ENCODE measurements at places on chromosomes 2 and 18. TPM values are rescaled to one million over a fixed set of nuclear protein-coding genes. Genes with fewer than 3 reads are reported as not detected.

The TRIB2 gene
- 4.9 TPM for total RNA-seq

The BCL2 gene
- total RNA-seq, result 25.7 TPM

DNA sequence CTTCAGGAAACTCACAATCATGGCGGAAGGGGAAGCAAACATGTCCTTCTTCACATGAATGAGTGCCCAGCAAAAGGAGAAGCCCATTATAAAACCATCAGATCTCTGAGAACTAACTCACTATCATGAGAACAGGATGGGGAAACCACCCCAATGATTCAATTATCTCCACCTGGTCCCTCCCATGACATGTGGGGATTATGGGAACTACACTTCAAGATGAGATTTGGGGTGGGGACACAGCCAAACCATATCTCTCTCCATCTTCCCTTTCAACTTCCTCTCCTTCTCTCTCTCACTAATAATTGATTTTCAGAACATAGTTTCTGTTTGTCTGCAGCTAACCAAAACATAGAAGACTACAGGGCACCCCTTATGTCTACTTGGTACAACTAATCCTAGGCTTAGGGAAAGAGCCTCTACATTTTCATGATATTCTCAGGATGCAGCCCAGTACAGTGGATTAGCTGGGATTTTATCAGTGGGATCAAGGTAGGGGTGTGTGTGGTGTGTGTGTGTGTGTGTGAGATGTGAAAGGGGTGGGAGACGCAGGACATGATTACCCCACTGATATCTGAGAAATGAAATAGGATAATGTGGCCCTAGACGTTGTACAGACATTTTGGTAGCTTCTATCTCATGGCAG lies 2.8 kb upstream of the ATF2 start:
- no peak for DNase-seq

DNA sequence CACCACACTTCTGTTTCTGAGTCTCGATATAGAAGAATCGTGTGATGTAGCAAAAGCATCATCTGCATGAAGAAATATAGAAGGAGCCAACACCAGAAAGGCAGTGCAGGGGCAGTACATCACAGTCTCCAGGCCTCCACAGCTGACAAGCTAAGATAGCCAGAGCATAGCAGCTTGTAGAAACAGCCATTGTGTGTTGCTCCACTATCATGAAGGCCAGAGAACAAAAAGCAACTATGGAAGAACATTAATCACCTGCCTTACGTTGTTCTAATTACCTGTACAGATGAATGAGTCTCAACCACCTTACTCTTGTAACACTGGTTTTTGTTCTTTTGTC lies 129.0 kb downstream of the RND3 start:
- DNase-seq, result no peak

The FEV gene
- 0.63 TPM for total RNA-seq

DNA sequence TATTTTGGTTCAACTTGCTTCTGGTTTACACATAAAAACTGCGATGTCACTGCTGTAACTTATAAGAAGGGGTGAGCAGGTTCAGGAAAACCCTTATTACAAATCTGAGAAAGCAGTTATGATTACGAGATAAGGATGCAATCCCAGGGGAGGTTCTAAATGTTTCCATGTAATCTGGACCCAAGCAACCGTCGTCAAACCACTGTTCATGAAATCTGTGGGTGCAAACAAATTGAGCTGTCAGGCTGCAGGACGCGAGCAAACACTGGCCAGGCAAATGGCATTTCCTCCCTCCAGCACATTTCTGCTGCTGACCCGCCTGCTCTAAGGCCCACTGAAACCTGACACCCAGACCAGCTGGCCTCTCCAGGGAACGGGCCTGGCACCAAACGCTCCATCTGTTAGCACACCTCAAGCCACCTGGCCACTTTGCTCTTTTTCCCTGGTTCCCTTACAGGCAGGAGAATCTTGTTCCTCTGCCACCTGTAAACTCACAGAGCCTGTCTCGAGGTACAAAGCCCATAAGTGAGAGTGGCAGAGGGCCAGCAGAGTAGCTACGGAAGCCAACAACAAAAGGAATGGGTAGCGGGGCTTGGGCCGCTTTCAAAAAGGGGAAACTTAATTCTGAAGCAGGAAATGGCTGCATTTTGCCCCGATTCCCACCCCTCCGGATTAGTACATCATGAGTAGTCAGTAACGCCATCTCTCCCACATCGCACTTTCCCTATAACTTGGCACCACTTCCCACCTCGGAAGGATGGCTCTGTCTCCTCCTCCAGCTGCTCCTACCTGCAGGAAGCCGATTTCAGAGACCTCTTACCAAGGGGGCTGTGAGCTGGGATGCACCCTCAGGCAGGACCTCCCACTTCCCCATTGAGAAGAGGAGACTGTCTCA lies 26.5 kb downstream of the CRACDL start:
- peak; percentile 12 for DNase-seq

GRCh38 chr2:100628506-100628905 lies 65.7 kb downstream of the PDCL3 start:
- DNase-seq, result no peak

DNA sequence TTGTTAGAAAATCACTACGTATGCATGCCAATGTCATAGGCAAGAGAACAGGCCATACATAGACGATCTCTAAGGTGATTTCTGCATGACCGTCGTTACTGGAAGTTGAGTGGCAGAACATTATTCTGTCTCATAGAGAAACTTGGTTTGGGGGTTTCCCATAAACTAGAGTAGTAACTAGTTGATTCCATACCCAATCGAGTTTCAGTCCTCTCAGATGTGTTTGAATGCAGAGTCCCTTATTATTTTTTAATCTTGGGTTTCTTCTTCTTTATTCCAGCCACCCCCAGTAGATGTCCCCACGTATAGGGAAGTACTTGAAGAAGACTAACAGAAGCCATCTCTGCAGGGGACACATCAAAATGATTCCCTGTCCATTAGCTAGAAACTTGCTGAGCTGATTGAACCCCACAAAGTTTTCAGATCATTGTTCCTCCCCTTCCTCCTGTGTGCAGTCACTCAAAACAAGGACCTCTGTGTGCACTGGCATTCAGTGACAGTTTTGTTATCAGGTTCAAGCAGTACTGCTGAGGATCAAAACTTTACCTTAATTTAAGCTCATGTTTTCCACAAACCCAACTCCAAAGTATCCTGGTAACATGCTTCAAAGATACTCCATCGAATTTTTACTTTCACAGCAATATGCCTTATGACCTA lies 68.4 kb upstream of the CDCA7 start:
- no peak for DNase-seq

GRCh38 chr2:120358734-120359465 lies 13.0 kb downstream of the INHBB start:
- no peak for DNase-seq

The ZNF804A gene
- not detected for total RNA-seq

DNA sequence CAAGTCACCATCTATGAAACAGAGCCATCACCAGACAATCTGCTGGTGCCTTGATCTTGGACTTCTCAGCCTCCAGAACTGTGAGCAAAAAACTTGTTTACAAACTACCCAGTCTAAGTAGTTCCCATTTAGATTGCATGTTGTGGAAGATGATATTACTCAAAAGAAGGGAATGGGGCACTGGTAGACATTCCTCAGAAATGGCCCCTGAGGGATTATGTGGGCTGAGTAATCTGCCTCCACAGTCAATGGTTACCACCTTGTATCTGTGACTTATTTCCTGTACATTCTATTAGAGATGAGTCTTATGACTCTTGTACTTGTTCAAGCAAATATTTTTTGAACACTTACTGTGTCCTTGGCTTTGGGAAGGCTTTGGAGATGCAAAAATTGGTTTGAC lies 160.4 kb downstream of the NUP35 start:
- no peak for DNase-seq

DNA sequence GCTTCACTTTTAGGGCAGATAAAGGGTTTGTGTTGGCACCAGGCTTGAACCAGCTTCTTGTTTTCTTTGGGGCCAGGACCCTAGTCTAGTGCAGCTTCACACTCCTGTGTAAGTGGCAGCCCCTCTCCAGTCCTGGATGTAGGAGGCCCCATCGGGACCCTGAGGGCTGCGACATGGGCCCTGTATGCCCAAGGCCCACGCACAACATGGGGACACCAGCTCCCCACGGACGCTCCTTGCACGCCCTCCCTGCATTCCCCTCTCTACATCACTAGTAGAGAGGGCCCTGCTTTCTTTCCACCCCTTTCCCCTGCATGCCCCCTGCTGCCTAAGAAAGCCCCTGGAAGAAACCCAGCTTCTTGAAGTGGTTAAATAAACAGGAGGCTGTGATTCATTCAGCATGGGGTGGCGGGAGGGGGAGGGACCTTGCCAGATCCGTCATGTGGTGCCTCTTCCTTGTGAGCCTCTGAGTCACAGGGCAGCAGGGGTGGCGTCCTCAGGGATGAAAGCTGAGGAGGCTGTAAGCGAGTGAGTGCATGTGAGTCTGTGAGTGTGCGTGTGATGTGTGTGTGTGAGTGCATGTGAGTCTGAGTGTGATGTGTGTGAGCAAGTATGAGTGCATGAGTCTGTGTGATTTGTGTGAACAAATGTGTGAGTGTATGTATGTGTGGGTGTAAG lies 42.5 kb downstream of the COPS8 start:
- DNase-seq, result peak; percentile 65

DNA sequence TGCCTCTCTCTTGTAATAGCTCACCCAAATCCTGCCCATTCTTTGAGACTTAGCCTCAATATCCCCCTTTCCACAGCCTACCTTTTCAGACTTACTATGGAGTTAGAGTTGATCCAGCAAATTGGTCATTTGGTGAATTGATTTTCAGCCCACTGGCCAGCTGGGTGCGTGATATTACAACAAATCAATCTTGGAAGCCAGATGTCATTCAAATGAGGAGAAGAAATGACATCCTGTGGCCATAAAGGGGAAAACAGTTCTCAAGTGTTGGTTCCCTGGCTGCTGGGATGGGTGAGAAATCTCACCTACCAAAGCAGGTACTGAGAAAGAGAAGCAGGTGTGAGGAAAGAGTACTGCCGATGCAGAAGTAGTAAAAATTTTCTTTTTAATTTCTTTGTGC lies 36.7 kb upstream of the FOXI3 start:
- no peak for DNase-seq

DNA sequence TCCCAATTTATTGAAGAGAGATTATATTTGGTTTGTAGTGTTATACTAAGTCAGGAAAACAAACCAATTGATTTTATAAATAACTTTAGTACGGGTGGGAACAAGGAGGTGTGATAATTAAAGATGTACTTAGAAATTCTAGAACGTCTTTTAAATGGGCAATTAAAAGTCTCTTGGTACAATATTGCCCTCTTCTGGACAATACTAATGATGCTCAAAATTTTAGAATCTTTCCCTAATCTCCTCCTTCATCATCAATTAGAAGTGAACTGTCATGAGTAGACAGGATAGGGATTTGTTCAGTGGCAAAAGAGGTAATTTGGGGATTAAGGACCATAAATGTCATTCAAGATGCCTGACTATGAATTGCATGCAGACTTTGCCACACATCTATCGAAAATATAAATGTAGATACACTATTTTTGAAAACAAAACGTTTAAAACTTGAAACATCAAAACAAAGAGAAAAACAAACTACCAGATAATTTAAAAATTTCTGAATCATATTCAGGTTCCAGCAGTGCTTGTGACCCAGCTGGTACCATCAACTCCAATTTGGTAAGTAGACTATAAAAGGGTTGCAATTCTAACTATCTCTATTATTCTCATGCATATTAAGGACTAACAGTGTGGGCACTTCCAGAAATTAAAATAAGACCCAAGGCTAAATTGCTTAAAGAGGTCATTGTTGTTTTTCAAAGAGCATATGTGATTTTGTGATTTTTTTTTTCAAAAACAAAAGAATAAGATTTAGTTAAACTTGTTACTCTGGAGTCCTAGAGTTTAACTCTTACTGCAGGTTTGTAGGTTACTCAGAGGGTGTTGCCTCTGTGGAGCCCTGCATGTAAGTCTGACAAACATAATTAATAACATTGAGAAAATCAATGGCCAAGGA lies 123.5 kb downstream of the LAMA3 start:
- no peak for DNase-seq

DNA sequence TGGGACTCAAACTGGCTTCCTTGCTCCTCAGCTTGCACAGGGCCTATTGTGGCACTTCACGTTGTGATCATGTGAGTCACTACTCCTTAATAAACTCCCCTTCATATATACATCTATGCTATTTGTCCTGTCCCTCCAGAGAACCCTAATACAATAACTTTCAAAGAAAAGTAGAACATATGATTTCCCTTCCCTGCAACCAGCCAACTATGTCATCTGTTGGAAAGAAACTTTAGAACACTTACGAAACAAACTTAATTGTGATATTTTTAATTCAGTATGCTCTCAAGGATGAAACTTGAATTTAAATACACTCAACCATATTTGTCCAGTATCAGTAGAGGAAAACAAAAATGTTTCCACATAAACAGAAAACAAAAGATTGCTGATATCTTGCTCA lies 84.4 kb downstream of the DYM start:
- no peak for DNase-seq

The CYP26B1 gene
- 9.5 TPM for total RNA-seq

DNA sequence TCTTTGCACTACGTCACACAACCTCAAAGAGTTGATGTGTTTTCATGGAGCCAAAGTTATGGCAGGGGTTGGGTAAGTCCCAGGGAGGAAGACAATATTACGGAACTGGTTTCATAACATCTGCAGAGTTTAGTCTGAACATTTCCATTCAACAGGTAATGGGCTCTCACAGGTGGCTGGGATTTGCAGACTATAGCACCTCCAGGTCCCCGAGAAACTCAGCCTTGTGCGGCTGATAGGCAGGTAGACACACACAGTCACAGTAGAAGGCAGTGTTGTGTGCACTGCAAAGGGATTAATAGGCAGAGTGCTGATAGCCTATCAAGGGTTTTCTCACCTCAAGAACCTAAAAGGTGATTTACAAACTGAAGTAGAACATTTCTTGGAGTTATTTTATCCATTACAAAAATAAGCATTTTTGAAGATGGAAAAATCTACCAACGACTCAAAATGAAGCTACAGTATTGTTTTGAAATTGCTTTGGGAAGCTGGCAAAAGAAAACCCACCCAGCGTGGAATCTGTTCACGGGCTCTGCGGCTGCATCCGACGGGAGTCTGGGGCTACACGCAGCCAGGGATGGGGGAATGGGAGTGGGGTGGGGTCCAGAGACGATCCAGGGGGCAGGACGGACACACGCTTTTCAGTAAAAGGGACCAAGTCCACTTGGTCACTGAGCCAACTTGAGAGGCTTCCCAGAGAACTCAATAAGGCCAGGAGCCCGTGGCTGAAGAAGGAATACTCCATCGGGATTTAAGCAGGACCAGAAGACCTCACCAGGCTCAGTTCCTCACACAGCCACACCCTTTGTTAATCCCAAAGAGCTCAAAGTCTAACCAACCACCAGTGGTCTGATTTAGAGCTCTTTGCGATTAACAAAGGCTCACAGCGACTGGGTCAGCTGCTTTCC lies 82.9 kb downstream of the CHRNA1 start:
- no peak for DNase-seq

The TFCP2L1 gene
- total RNA-seq, result 111 TPM
